ENCODE measurements at places on chromosomes 1 and 21.

DNA sequence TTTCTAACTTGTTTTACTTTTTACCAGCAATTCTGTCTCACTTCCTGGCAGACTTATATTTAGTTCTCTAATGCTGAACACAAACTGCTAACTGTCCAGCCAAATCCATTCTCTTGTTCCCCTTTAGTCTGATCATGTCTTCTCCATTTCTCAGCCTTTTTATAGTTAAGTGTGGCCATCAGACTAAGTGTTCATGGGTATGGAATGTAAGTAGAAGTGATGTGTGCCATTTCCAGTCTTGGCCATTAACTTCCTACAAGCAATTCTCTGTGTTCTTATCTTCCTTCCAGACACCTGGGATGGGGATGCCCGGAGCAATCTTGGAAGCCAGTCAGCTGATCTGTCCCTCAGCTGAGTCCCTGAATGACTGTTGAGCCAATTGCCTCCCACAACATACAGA is 165.8 kb downstream of the ST6GALNAC3 start:
- no peak for DNase-seq

DNA sequence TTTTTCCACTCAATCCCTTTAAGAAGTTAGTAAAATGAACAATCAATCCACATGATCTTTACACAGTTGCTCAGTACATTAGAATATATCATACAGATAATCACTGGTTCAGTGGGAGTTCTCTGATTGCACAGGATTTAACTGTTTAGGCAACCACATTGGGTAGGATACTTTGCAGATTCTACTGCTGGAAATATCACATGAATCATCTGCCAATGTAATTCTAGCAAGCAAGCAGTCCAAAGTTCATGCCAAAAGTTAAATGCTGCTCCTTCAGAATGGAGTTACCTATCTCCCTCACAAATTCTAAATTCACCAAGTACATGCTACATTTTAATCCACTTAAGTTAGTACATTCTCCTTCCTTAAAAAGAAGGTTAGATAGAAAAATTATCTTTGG is 52.4 kb downstream of the NEGR1 start:
- no peak for DNase-seq

GRCh38 chr1:166888373-166889111 is 12.5 kb upstream of the TADA1 start:
- DNase-seq = no peak

- DNase-seq = no peak
Observed at GRCh38 chr21:36027347-36027746, 33.0 kb downstream of the SETD4 start.

- no peak for DNase-seq
Observed at GRCh38 chr1:188427642-188428041, 1598.9 kb downstream of the PLA2G4A start.

- DNase-seq = no peak
Observed at GRCh38 chr21:35120631-35121180, 71.6 kb upstream of the RUNX1 start.

DNA sequence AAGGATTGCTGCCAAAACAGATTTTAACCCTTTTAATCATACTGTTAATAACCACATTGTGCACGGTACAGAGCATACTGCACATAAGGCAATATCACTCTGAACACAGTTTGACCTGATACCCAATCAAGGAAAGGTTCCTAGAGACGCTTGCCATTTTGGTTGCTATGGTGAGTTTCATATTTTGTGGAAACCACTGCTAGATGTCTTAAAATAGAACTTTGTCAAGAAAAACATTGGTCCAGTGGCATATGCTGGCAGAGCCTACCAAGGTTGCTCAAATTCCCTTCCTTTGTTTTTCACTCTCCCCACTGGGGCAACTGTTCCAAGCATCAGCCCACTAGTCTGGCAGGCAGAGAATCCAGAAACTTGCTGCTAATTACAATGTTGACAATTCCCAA is 114.8 kb upstream of the DPYD start:
- no peak for DNase-seq

- DNase-seq = no peak
Observed at GRCh38 chr1:172360985-172361384, 59.5 kb upstream of the C1orf105 start.

DNA sequence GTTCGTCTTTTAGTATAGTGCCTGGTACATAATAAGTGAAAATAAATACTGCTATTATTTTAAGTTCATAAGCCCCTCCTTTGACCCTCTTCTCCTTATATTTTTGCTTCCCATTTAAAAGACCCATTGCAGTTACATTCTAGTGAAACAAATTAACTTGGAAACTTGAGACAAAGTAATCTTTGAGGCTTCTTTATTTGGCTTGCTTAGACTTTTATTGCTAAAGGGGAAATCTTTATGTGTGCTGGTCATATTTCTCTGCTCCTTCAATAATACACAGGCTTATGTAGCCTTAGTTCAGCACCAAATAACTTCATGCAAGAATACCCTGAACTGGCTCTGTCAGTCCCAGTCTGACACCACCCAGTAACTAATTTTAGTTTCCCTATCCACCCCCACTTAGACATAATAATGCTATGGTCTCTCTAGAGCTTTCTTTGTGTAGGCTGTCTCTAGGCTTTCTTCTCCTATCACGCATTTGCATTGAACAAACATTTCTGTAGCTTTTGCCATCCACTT is 257.8 kb downstream of the OMA1 start:
- DNase-seq = no peak

GRCh38 chr21:29403922-29404538 is 105.3 kb downstream of the BACH1 start:
- no peak for DNase-seq

DNA sequence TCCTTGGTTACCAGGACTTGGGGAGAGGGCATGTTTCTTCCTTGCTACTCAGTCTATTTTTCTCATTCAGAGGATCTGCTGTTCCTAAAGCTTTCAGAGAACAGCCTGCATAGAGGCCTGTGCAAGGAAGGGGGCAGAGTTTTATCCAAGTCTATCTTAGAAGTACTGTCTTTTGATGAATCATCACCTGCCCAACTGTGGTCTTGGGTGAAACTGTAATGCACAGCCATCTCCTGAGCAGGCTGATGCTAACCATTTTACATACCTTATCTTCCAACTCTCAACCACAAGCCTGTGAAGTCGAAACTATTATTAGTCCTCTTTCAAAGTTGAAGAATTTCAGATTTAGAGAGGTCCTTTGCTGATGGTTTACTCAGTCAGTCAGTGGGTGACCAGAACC is 368.0 kb downstream of the HHAT start:
- DNase-seq = no peak

DNA sequence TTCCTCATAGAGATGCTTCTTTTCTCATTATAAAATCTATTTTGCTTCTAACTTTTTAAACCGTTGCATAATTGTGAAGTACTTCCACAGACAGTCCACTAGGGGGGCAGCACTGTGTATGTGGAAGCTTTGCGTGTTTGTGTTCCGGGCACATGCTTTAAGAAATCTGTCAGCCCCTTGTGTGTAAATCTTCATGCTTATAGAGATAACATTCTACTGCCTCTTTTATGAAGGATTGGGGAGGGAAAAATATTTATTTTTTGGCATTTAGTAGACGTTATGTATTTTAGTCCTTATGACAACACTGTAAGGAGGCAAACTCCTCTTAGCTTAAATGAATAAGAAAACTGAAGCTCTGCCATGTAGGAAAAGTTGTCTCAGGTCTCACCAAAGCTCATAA is 157.3 kb upstream of the PTGFR start:
- no peak for DNase-seq

GRCh38 chr1:54989473-54989872 is 9.0 kb downstream of the TMEM61 start:
- DNase-seq = no peak

- DNase-seq = no peak
Observed at GRCh38 chr21:28144653-28145052, 848.0 kb downstream of the LTN1 start.

DNA sequence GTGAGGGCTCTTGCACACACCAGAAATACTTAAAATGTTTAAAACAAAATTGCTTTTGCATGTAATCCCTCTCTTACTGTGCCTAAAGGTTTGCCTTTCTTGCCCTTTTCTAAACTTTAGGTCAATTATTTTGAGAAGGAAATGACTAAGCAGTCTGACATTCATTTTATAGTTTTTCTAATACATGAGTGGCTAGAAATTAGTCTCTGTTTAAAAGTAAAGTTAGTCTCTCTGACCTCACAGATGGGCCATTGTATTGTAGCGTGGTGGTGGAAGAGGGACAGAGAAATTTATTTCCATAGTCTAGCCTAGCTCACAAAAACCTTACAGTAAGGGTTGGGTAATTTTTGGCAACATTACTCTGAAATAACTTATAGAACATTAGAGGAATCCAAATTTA is 3.6 kb upstream of the COL11A1 start:
- no peak for DNase-seq

- no peak for DNase-seq
Observed at GRCh38 chr1:6099787-6100765, 54.4 kb downstream of the KCNAB2 start.

DNA sequence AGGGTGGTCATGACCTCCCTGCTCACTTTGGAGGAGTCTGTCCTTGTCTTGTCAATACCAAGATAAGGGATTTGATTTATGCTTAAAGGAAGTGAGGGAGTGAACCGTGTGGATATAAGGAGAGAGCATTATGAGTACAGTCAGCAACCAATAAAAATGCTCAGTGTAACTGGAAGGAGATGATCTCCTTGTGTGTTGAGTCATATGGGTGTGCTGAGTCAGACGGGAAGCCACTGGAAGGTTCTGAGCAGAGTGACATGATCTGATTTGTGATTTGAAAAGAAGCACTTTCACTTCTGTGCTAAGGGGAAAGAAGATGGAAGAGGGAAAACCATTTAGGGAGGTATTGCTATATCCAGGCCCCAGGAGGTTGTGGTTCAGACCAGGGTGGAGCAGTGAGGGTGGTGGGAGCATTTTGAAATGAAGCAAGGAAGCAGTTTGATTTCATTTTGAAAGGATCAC is 2.5 kb upstream of the BCL10 start:
- no peak for DNase-seq

DNA sequence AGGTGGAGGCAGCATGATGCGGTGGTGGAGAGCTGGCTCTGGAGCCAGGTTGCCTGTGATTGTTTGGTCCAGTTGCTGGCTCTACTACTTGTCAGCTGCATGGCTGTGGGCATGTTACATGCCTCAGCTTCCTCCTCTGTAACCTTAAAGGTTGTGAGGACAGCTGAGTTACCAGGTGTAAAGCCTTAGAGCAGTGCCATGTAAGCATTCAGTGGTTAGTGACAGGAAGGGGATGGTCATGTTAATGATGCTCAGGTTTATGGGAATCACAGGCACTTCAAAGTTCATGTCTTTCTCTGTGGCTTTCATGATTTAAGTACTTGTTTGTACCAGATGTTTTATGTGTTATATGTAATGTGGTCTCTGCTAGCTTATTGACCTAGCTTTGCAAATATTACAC is 32.6 kb downstream of the PTGFRN start:
- no peak for DNase-seq

GRCh38 chr1:25864434-25864833 is 5.2 kb upstream of the AUNIP start:
- no peak for DNase-seq

DNA sequence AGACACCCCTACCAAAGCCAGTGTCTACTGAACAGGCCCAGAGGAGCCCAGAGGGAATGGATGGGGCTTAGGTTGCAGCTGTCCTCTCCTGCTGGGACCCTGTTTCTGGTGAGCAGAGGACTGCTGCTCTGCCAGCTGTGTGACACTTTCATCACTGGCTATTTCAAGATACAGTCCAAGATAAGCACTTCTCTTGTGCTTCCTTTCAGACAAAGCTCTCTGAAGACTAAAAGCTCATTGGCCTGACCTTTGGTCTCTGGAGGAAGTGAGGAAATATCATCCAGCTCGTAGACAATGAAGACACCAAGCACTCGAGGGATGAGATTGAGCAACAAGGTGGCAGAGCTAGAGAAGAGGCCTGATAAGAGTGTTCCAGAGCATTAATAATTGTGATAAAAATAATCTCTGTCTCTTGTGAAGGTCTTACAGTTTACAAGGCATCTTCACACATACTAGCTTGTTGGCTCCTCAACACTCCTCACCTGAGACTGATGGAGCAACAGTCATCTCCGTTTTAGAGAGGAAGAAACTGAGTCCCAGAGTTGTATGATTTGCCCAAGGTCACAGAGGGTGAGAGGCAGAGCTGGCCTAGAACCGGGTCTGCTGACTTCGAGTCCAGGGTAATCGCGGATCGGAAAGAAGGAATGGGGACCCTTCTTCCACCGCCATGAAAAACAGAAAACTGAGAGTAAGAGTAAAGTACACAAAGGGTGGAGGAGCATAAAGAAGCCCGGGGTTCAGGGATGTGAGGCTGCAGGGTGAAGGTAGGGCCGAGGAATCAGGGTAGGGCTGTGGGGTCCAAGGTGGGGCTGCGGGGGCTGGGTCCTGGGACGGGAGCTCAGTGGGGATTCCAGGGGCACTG is 666 bp downstream of the PAFAH2 start:
- DNase-seq = no peak

DNA sequence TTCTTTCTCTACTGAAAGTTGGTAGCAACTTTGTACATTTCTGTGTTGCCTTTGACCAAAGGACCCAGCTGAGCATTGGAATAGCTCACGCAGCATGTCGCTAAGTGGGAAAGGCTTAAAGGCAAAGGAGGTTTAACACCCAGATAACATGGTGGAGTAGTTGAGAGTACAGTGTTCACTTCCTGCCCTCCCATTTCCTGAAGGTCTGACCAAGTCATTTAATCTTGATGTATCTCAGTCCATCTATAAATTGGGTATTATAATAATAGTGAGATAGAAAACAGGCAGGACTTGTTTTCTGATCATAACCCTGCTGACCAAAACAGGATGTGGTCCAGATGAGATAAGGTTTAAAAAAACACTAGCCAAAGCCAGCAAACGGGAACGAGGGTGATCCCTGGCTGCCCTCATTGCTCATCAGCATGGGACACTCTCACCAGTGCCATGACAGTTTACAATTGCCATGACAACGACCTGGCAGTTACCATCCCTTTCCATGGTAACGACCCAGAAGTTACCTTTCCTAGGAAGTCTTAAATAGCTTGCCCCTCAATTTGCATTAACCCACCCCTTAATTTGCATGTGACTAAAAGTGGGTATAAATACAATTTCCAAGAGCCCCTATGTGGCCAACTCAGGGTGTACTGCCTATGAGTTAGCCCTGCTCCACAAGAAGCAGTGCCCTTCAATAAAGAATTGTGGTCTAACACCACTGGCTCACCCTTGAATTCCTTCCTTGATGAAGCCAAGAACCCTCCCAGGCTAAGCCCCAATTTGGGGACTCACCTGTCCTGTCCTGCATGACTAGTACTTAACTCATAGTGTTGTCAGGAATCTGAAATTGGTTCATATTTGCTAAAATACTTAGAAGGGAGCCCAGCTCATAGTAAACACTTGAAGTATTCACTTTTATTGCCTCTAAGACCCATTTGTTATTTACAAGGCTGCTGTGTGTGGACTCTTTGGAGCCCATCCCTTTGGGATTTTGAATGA is 28.4 kb upstream of the FHAD1 start:
- no peak for DNase-seq

DNA sequence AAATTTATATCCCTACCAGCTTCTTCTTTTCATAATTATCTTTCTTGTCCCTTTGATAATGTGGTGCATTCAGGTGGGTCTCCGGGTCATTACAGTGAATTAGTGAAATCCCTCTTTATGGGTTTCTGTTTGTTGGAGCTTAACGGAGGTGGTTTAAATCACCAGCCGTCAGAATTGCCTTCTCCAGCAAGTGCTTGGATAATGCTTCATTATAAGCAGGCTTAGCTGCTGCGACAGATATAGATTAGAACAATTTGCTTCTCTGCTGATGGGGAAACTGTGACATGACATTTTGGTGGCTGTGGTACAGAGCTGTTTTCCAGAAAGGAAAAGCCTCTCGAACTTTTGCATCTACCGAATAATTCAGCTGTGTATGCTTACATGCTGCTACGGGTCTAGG is 56.9 kb downstream of the KAZN start:
- no peak for DNase-seq

Measured in posterior cingulate gyrus (tissue), 11 donors.